T-helper 2 cell treated with Interferon-gamma antibody and Interleukin-4, amounts not matched to agents 5 μg/mL and 100 μg/mL, for 36 hours (primary cell): ENCODE measurements at places on chromosomes 6 and 20.

DNA sequence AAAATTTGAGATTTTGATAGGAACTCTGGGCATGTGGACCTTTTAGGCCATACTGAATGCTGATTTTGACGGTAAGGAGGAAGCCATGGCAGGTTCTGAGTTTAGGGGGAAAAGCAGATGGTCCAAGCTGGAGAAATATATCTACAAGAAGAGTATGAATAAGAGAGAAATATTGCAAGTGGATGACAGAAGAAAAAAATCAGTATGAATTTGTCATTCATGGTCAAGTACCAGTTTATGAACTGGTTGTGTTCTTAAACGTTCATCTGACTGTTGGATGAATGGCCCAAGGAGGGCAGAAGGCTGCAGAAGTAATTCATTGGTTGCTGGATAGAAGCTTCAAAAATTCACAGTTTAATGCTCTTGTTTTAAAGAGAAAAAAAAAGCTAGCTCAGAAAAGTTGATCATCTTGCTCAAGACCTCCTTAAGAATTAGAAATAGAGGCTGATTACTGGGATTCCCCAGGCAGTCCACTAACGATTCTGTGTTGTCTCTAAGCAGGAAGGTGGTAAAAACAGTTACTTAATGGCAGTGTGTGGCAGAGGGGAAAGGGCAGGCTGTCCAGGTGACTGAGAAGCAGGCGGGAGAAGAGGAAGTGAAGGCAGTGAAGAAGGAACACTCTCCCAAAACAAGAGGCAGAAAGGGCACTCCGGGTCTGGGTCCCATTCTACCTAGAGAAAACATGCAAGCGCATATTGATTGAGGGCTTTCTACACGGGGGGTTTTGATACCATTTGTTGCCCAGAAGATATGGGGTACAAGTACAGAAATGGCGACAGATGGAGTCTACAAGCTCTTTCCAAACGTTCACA, 2.0 kb upstream of the DUSP22 start:
- DNase-seq, result peak; percentile 4

DNA sequence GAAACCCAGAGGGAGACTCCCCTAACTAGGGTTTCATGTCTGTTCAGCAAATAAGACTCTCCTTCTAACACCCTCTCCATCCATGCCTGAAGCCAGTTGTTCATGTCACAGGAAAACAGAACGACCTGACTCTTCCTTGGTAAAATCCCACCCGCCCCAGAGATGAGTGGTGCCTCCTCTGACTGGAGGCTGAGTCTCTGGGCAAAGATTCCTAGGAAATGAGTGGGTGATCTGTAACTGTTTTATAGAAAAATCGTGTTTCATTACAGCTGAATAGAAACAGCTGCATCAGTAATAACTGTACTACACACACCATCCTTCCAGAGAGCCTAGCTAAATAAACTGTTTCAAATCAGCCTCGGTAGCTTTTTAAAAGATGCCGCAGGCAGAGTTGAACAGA, 37.4 kb upstream of the MRPS10 start:
- DNase-seq, result no peak

- DNase-seq, result no peak
Observed at GRCh38 chr20:49811825-49812506, 662 bp upstream of the SLC9A8 start.

DNA sequence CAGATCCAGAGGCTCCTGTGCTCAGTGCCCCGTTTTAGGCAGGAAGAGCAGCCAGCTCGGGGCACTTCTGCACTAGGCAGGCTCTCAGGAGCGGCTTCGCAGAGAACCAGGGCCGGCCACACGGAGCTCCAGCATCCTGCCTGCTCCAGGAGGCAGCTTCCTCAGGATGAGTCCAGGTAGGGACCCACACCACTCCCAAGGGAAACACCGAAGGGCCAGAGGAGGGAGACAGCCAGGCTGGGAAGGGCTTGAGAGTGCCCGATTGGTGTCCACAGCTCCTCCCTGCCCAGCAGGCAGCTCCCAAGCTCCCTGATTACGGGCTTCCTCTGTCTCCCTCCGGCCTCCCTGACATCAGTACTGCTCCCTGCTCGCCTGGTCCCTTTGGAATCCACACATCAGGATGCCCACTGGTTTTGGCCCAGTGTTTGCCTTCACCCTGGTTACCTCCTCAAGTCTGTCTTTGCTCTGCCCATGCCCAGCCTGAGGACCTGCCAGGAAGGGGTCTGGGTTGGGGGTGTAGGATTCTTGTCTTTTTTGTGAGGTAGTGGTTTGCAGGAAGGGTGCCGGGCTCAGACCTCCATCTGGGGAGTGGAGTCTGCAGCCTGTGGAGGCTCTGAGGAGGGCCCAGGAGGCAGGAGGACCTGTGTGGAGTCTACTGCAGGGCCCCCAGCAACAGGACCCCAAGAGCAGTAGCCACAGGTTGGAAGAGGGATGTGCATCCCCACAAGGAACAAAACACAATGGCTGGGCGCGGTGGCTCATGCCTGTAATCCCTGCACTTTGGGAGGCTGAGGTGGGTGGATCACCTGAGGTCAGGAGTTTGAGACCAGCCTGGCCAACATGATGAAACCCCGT, 11.2 kb upstream of the PYGB start:
- no peak for DNase-seq

DNA sequence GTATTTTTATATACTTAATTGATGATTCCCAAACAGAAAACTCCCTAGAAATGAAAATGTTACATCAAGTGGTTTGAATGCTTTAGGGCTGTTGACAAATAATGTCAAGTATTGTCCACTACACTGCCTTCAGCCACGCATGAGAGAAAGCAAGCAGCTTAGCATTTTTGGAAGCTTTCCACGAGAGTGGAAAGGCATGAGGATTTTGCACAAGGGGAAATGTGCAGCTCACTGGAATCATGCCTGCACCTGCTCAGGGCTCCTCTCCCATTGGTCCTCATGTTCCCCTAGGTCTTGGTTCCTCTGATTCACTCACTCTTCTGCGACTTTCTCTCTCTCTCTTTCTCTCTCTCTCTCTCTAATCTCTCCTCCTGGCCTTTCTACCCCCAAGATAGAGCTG, 439.5 kb upstream of the CDH4 start:
- DNase-seq, result no peak

GRCh38 chr20:1822564-1823449, 72.4 kb upstream of the SIRPA start:
- no peak for DNase-seq
